AG04449 (cell line): ENCODE measurements at places on chromosomes 1 and 21.
A peak's percentile ranks its signal among the peaks of the same experiment; 100 is the strongest.

DNA sequence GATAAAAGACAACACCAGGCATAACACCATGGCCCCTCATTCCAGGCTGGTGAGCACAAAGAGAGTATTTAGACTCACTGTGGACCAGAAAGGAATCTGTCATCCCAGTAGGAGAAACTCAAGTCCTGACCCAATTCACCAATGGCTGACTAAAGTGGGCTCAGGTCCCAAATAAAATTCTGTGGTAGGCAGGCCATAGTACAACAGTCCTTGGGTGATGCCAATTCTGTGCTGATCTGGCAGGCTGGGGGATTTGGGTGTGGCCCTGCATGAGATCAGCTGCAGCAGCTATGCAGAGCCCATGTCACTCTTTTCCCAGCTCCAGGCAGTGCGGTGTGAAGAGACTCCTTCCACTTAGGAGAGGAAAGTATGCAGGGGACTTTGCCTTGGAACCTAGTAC is 245.1 kb downstream of the LBR start:
- no peak for DNase-seq

- no peak for DNase-seq
Measured at GRCh38 chr1:214632091-214632490, 29.1 kb downstream of the CENPF start.

- no peak for DNase-seq
Measured at GRCh38 chr1:107981277-107981676, 16.3 kb upstream of the VAV3 start.

- no peak for DNase-seq
Measured at GRCh38 chr1:235441159-235441685, 63.0 kb downstream of the B3GALNT2 start.

DNA sequence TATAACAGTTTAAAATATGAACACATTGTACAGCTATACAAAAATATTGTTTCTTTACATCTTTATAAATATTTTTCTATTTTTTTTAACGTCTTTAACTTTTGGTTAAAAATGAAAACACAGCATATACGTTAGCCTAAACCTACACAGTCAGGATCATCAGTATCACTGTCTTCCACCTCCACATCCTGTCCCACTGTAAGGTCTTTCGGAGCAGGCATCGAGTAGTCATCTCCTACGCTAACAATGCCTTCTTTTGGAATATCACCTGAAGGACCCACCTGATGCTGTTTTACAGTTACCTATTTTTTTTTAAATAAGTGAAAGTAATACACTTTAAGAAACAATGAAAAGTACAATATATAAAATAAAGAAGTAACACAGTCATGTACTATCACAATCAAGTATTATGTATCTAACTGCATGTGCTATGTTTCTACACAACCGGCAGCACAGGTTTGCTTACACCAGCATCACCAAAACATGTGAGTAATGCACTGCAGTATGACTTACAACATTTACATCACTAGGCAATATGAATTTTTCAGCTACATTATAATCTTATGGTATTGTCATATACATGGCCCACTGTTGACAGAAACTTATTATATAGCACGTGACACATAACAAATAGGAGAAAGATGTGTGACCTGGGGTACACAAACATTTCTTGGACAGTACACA is 254.4 kb downstream of the AKT3 start:
- no peak for DNase-seq

DNA sequence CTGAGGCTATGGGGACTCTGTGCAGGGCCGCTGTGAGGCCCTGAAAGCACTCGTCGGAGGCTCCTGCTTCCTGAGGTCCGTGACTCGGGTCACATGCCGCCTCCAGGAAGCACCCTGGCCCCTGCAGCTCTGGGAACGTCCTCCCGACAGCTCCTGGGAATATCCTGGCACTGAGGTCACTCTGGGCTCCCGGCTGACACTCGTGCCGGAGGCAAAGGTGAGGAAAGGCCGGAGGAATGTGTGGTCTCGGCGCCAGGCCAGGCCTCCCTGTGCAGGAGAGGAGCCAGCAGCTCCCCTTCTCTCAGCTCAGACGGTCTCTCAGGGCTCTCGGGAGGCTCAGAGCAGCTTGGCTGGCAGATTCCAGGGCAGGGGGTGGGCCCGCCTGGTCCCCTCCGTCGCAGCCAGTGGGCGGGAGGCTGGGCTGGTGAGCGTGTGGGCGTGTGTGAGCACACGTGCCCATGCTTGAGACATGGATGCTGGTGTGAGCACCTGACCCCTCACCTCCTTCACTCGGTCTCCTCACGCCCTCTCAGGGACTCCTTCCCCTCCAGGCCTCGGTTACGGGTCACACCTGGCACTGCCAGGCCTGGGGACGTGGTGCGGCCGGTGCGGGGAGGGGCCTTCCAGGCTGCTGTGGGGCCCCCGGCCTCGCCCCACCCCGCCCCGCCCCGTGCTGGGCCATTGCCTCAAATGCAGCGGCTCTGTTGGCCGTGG is 5.5 kb upstream of the RNF223 start:
- DNase-seq = peak; percentile 55

- no peak for DNase-seq
Measured at GRCh38 chr1:45038661-45039364, 26.8 kb downstream of the UROD start.

- no peak for DNase-seq
Measured at GRCh38 chr21:33817138-33817537, 98.5 kb downstream of the ATP5PO start.

DNA sequence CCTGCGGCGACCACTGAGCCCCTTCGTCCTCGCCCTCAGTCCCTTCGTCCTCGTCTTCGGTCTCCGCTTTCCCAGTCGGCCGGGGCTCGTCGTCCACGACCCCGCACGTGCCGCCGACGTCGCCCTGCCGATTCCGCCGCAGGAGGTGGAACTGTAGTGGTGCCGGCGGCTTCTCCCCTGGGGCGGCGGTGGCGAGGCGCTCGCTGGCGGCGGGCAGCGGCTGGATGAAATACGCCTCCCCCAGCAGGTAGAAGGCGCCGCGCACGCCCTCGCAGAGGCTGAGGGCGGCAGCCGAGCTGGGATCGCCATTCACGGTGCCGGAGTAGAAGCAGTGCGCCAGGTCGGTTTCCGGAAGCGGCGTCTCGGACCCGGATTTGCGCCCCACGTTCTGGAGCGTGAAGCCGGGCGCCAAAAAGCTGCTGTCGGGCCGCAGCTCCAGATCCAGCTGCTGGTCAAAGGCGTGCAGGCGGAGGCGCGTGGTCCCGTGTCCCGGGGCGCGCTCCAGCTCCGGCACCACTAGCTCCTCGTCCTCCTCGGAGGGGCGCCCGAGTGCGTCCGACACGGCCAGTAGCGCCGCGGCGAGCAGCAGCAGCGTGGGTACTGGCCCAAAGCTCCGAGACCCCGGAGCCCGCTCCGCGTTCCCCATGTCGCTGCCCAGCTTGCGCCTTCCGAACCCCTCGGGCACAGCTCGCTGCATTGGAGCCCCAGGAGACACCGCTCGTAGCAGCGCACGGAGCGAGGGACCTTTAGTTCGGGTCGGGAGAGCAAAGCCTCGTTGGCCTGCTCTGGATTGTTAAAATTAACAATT is 747 bp downstream of the ADAMTS1 start:
- no peak for DNase-seq

- no peak for DNase-seq
Measured at GRCh38 chr1:29786791-29787732, 550.7 kb downstream of the PTPRU start.

- DNase-seq = no peak
Measured at GRCh38 chr1:231844986-231845502, 218.5 kb downstream of the DISC1 start.

DNA sequence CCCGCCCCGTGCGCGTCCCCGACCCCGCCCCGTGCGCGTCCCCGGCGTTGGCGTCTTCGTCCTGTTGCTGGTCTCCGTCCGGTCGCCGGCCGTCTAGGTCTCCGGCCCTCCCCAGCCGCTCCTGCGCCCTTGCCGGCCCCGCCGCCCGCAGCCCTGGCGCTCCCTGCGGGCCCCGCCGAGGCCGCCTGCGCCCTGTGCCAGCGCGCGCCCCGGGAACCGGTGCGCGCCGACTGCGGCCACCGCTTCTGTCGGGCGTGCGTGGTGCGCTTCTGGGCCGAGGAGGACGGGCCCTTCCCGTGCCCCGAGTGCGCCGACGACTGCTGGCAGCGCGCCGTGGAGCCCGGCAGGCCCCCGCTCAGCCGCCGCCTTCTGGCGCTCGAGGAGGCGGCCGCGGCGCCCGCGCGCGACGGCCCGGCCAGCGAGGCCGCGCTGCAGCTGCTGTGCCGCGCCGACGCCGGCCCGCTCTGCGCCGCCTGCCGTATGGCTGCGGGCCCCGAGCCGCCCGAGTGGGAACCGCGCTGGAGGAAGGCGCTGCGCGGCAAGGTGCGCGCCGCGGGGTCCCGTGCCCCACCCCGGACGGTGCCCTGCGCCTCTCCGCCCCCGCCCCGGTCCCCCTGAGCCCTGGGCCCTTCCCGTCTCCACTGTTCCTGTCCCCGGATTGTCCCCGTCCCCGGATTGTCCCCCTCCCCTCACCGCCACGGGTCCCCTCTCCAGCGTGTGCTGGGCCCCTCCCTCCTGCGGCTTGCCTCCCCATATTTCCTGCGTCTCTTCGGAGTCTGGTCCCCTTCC is at the start of gene RNF187:
Gene RNF187 (plus strand): TSS at position 47 of the 789 bp plus-strand sequence.
- DNase-seq = no peak

DNA sequence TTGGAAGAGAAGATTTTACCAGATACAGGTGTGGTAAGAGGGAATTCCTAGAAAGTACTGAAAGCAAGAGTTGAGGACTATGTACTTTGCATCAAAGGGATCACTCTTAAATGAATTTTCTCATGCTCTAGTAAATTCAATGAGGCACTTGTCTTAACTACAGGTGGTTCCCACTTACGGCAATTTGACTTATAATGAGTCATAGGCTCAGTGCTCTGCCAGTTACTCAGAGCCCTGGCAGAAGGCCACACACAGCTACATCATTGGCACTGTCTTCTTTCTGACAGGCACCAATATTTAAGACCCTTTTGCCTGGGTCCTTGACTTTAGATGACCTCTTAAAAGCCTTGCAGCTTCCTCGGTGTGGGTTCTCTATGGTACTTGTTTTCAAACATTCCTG is 15.9 kb upstream of the ADAMTS5 start:
- no peak for DNase-seq

- peak; percentile 53 for DNase-seq
Measured at GRCh38 chr1:178126741-178127185, 32.9 kb downstream of the RASAL2 start.

- DNase-seq = no peak
Measured at GRCh38 chr1:225769687-225770086, 7.9 kb upstream of the SRP9 start.

GRCh38 chr1:32891241-32891570 is 4.9 kb downstream of the HPCA start:
- no peak for DNase-seq

DNA sequence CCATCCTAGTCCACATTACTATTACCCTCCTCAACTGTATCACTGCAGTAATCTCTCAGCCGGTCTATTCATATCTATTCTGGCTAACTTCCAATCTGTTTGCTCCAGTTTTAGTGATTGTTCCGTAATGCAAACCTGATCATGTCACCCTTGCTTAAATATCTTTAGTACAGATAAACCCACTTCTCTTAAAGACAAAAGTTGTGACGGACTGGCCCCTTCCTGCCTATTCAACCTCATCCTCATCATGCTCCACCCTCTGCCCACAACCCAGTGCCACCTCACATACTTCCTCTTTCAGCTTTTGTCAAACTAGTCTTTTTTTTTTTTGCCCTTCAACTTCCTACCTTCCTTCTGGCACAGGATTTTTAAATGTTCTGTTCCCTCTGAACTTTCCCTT is 2.8 kb upstream of the C1orf162 start:
- DNase-seq = no peak

- DNase-seq = no peak
Measured at GRCh38 chr1:38020396-38020795, 7.9 kb downstream of the UTP11 start.

DNA sequence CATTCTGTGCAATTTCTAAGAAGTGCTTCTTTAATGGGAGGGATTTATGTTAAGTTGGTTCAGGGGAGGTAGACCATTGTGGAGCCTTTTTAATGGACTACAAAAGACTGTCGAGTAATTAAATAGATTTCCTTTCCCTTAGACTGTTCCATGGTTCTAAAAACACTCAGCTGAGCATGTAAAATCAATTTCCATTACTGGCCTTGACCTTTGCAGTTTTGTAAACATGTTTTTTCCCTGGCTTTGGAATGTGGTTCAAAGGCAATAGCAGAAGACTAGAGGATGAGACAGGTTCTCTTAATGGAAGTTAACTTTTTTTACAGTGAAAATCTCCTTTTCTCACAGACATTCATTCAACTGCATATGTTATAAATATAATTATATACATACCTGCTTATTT is 37.6 kb upstream of the BTG3 start:
- no peak for DNase-seq

DNA sequence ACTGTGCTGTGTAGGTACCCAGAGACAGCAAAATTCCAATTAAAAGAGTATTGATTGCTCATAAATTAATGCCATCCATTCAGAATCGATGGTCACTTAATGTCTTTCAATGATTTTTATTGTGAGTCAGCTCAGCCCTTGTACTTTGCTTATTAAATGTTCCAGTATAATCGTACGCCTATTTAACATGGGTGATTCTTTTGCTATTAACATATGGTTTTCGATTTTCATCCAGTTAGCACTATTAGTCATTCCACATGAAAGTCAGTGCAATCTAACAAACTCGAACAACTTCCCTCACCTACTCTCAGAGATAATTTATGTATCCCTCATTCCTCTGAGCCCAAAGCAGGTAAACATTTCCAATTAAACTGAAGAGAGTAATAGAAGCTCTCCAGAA is 109.6 kb upstream of the APP start:
- no peak for DNase-seq

DNA sequence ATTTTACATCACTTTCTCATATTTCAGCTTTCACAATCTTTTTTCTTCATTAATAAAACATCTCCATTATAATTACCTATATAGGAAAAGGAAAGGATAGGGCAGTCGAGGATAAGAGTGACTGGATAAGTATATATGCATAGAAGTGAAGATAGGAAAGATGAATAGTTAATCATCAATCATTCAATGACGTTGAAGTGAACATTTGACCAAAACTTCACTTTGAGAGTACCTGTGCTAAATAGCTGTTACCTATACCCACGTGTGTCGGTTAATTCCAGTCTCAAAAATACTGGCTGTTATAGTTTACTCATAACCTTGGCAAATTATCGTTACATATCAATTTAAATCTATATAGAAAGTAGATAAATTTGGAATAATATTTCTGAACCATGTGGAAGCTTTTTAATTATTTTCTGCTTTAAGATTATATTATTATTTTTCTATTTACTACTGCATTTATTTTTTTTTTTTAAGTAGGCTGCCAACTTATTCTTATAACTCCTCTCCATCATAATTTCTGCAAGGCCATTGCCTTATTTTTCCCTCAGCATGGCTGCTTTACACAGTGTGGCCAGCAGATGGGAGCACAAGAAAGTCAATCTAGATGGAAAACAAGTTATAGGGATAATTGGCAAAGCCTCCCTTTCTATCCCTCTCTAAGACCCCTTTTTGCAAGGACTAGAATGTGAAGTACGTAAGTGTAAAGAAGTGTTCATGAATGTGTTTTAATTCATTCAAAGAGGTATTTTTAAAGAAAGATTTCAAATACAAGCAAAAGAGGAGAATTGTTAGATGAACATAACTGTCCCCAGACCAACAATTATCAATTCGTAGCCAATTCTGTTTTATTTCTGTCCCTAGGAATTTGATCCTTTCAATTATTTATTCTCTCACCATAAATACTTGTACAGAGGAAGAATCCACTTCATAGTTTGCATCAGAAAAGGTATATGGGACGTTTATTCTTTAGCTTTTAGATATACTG is 290.4 kb downstream of the KCNT2 start:
- DNase-seq = peak; percentile 3
